A549 treated with CpdA at 1 μM for 4 hours (cell line): ENCODE measurements at places on chromosomes 3 and 15. TPM values are rescaled to one million over a fixed set of nuclear protein-coding genes. Genes with fewer than 3 reads are reported as not detected.

The CYP1A2 gene
- total RNA-seq = not detected in 5 replicates

The NR1D2 gene
- 5.6 to 7.1 TPM (median 5.9 TPM) in 5 replicates for total RNA-seq

The IL17RC gene
- 12.1 to 14.7 TPM (median 13.1 TPM) in 5 replicates for total RNA-seq

The UMPS gene
- total RNA-seq = 46.6 to 67.9 TPM (median 52.0 TPM) in 5 replicates

The IL16 gene
- 0.07 TPM in 1 of 5 replicates, not detected in the others for total RNA-seq

The CPNE4 gene
- total RNA-seq = 4.1 to 6.4 TPM (median 5.0 TPM) in 5 replicates

The STAB1 gene
- total RNA-seq = 0.05 TPM in 1 of 5 replicates, not detected in the others

The SERPINI2 gene
- not detected in 5 replicates for total RNA-seq

The COL8A1 gene
- total RNA-seq = not detected in 5 replicates

The SLTM gene
- total RNA-seq = 77.4 to 97.7 TPM (median 82.0 TPM) in 5 replicates

The MESP2 gene
- total RNA-seq = 0.41 to 0.73 TPM (median 0.51 TPM) in 4 of 5 replicates, not detected in the other

The SLC9C1 gene
- total RNA-seq = not detected in 5 replicates

The GXYLT2 gene
- 1.4 to 2.9 TPM (median 1.8 TPM) in 5 replicates for total RNA-seq

The NAALADL2 gene
- total RNA-seq = 0.11 to 0.40 TPM (median 0.34 TPM) in 3 of 5 replicates, not detected in the others

The CPNE9 gene
- total RNA-seq = 0.13 to 0.41 TPM (median 0.23 TPM) in 4 of 5 replicates, not detected in the other

The SNURF gene
- 6.1 to 11.3 TPM (median 8.3 TPM) in 5 replicates for total RNA-seq

The GABRR3 gene
- not detected in 5 replicates for total RNA-seq

The GRIP2 gene
- 1.4 to 2.2 TPM (median 1.9 TPM) in 5 replicates for total RNA-seq

The CHRNA3 gene
- total RNA-seq = 0.42 to 1.0 TPM (median 0.52 TPM) in 5 replicates

The STRIT1 gene
- not detected in 5 replicates for total RNA-seq

The LRRC3B gene
- total RNA-seq = not detected in 5 replicates

The PLSCR2 gene
- not detected in 5 replicates for total RNA-seq

The C3orf62 gene
- 1.8 to 2.6 TPM (median 2.3 TPM) in 5 replicates for total RNA-seq

The SLC12A8 gene
- 0.97 to 2.3 TPM (median 1.2 TPM) in 5 replicates for total RNA-seq

The LMLN gene
- total RNA-seq = 1.7 to 2.6 TPM (median 2.3 TPM) in 5 replicates

The NOP10 gene
- 552 to 613 TPM (median 573 TPM) in 5 replicates for total RNA-seq

The ZNF280D gene
- total RNA-seq = 12.2 to 14.4 TPM (median 14.3 TPM) in 5 replicates

The SHF gene
- 0.63 to 1.4 TPM (median 0.76 TPM) in 5 replicates for total RNA-seq

The RASGRF1 gene
- total RNA-seq = 0.27 to 0.87 TPM (median 0.42 TPM) in 5 replicates

The ATP10A gene
- 6.2 to 7.0 TPM (median 6.7 TPM) in 5 replicates for total RNA-seq

The CISH gene
- total RNA-seq = 0.46 to 0.78 TPM (median 0.66 TPM) in 5 replicates

The NMNAT3 gene
- 0.96 to 1.8 TPM (median 1.4 TPM) in 5 replicates for total RNA-seq

The P3H2 gene
- total RNA-seq = 33.7 to 53.0 TPM (median 44.6 TPM) in 5 replicates

The HHLA2 gene
- total RNA-seq = 0.03 to 0.12 TPM in 2 of 5 replicates, not detected in the others
